OCI-M1 (cell line): ENCODE measurements at places on chromosomes 11 and 22.

- no peak for DNase-seq
These were observed 3.0 kb upstream of the SEC14L3 start for GRCh38 chr22:30474683-30475424.

GRCh38 chr22:31289344-31289743 lies 2.9 kb downstream of the PIK3IP1 start:
- DNase-seq, result no peak

- DNase-seq, result no peak
These were observed 767.8 kb upstream of the LUZP2 start for GRCh38 chr11:23729088-23729487.

GRCh38 chr11:113023228-113023627 lies 62.0 kb downstream of the NCAM1 start:
- DNase-seq, result no peak

- no peak for DNase-seq
These were observed 1129.9 kb downstream of the BRD1 start for GRCh38 chr22:48697694-48698276.

DNA sequence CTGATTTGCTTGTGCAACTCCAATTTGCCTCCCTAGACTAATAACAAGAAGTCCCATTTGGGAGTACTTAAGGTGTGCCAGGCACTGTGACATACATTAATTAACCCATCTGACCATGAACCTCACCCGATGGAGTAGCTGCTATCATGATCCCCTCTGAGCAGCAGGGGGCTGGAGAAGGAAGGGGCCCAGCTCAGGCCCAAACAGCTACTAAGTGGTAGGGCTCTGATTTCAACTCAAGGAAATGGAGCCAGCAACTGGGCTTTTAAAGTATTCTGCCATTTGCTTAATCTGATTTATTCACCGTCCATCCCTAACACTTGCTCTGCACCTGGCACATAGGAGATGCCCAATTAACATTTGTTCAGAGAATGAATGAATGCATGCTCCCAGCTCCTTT lies 1.2 kb downstream of the CRYBB1 start:
- no peak for DNase-seq

- DNase-seq, result no peak
These were observed 8.4 kb downstream of the FAM83F start for GRCh38 chr22:40002935-40003715.

DNA sequence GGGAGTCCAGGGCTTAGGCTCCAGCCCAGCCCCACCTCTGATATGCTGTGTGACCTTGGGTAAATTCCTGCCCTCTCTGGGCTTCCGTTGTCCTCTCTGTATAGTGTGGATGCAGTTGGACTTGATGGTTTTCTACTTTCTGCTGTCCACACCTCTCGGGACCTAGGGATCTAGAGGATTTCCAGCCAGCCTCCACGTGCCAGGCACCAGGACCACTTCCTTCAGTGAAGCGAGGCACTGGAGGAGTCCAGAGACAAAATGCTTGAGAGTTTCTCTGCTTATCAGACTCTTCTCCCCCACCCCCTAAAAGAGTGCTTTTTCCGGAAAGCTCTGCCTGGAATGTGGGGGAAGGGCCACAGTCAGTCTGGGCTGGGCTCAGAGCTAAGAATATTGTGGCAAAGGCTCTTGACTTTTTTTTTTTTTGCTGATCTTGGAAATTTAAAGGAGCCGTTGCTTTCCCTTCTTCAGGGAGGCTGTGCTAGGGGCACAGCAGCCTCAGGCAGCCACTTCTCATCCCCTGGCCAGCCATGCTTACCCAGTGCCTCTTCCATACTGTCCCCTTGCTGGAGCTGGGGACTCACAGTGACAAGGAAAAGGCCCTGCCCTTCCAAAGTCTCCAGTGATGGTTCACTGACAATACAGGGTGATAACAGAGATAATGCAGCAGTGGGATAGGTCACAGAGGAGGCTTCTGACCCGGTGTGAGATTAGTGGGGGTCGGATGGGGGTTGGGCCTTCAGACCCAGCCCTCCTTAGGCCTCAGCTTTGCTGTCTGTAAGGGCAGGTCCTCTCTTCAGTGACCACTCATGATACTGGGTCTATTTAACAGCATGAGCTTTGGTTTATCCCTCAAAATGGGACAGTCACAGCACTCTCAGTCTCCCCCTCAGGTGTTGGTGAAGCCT lies 2.9 kb upstream of the SERPINH1 start:
- peak; percentile 99 for DNase-seq

GRCh38 chr11:62788991-62789390 lies 1.8 kb downstream of the TMEM179B start:
- DNase-seq, result peak; percentile 13
